ENCODE measurements at places on chromosomes 5 and 9. TPM values are rescaled to one million over a fixed set of nuclear protein-coding genes. Genes with fewer than 3 reads are reported as not detected.

The FOXD4L3 gene
- total RNA-seq: not detected

The CLTB gene
- 144 TPM for total RNA-seq

The ST8SIA4 gene
- 20.1 TPM for total RNA-seq

The SPATA31A3 gene
- total RNA-seq: not detected

The STC2 gene
- 4.1 TPM for total RNA-seq

Measured in subcutaneous adipose tissue (tissue), 4 donors.